ENCODE measurements at places on chromosomes 1 and 21. TPM values are rescaled to one million over a fixed set of nuclear protein-coding genes. Genes with fewer than 3 reads are reported as not detected.

DNA sequence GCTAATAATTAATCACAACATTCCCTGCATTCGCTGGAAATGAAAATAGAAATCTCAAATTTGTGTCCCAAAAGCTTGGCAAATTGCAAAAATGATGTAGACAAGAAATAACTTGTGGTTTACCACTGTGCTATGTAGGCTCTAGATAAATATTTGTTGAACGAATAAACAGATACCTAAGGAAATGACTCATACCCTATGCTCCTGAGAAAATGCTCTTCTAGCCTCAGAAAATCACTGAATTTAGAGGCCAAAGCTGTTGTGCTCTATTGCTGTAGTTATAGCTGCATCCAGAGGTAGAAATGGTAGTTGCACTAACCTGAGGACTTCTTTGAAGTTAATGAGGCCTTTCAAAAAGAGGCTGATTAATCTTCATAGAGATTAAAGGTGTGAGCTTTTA is 142.0 kb upstream of the ZNHIT6 start:
- no peaks in the 10 kb centered on the region for H3K4me1 ChIP-seq
- H3K27ac ChIP-seq: no peak overlapping the region
- H3K36me3 ChIP-seq: no peaks in the 10 kb centered on the region
- no peak for DNase-seq

DNA sequence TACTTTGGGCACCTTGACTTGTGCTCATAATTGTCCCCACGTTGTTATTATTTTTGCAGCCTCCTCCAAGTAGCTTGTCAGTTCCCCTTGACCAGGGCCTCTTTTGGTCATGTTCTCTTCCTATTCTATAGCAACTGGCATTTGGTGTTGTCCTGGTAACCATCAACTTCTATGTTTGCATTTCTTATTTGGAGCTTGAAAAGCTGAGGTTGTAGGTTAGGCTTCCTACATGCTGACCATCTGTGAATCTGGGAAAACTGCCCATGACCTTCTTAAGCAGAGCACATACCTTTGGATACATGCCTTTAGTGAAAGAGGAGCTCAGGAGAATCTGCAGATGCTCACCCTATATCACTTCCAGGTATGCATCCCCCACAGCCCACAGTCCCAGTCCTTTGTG is 160.8 kb downstream of the HHAT start:
- H3K27me3 ChIP-seq: no peaks in the 10 kb centered on the region
- no peaks in the 10 kb centered on the region for H3K36me3 ChIP-seq
- no peak overlapping the region for H3K27ac ChIP-seq
- no peak for DNase-seq
- H3K4me3 ChIP-seq: no peak overlapping the region
- H3K4me1 ChIP-seq: no peaks in the 10 kb centered on the region

GRCh38 chr1:21290546-21290944 is 282 bp upstream of the ECE1 start:
- H3K27me3 ChIP-seq: no peaks in the 10 kb centered on the region
- H3K27ac ChIP-seq: peak overlapping the region; percentile 86
- DNase-seq: no peak
- H3K4me3 ChIP-seq: peak overlapping the region; percentile 77

DNA sequence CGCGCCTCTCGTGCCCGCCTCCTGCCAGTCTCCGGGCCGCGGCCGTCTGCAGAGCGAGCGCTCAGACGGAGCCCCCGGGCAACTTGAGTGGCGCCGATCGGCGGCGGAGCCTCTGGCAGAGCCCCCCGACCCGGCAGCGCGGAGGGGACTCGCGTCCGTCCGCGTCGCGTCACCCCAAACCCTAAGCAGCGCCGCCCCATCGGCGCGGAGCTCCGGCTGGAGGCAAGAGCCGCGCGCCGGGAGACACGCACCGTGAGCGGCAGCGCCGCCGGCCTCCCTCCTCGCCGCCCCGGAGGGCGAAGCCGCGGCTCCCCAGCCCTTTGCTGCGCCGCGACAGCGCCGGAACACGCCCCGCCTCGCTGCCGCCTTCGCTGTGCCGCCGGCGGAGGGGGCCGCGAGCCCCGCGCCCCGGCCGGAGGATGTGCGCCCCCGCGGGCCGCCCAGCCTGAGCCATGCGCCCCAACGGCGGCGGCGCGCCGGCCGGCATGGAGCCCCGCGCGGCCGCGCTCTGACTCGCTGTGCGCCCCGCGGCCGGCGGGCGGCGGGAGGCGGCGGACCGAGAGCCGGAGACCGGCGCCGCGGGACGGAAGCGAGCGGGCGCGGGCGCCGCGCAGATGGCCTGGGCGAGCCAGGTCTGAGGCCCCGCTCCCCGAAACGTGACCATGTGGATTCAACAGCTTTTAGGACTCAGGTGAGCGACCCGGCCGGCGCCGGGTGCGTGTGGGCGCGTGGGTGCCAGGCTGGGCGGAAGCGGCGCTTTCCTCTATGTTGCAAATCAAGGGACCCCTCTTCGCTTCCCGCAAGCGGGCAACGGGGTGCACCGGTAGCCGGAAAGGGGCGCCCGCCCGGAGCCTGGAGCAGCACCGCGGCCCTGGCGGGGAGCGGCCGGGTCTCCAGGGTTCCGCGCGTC is 610 bp downstream of the AJAP1 start:
- H3K36me3 ChIP-seq: no peaks in the 10 kb centered on the region
- H3K4me1 ChIP-seq: no peaks in the 10 kb centered on the region
- no peak for DNase-seq
- H3K27ac ChIP-seq: peak overlapping the region; percentile 50

Gene UTS2
- total RNA-seq: not detected

DNA sequence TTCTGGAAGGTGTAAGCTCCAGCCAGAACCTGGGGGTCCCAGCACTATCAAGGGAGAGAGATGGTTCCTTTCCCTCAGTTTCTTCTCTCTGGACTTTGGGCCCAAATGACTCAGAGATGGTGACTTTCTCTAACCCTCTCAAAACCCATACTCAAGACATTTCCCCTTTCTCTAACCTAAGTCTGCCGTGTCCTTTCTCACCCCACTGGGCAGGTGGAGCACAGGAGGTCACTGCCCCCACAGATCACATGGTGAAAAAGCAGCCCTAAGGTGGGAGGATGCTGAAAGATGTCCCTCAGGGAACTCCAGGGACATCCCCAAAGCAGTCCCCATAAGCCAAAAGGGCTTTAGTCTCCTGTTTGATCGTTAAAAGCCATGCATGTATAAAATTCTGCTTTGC is 173.7 kb downstream of the HIVEP3 start:
- no peak overlapping the region for H3K27ac ChIP-seq
- no peaks in the 10 kb centered on the region for H3K27me3 ChIP-seq
- H3K4me1 ChIP-seq: no peaks in the 10 kb centered on the region

- H3K27ac ChIP-seq: no peak overlapping the region
- no peak overlapping the region for H3K4me3 ChIP-seq
Measured at GRCh38 chr1:230501242-230501641, 75.1 kb upstream of the PGBD5 start.

DNA sequence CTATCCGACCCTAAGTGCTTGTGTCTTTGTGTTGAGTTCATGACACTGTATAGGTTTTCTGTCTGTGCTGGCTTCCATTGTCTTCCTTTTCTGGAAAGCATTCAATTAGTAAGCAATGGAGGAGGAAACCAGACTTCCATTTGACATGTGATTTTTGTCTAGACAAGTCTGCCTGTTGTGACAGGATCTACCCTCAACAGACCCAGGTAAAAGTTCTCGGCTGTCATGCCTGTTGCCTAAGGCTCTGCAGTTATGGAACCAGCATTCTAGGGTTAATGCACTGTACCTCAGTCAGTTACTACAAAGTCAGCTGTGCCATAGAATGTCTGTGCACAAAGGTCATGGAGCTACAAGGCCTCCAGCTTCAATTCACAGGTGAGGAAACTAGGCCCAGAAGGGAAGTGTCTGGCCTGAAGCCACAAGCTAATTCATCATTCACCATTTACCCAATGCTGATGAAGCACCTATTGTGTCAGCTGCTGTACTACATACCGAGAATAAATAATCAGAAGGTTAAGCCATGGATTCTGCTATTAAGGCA is 72.3 kb downstream of the PLPP3 start:
- no peaks in the 10 kb centered on the region for H3K36me3 ChIP-seq
- H3K4me1 ChIP-seq: peaks cover 14% of the 10 kb centered on the region
- H3K4me3 ChIP-seq: no peak overlapping the region
- no peak for DNase-seq

- no peak for DNase-seq
- no peak overlapping the region for H3K27ac ChIP-seq
- no peaks in the 10 kb centered on the region for H3K4me1 ChIP-seq
- H3K36me3 ChIP-seq: no peaks in the 10 kb centered on the region
- H3K27me3 ChIP-seq: no peaks in the 10 kb centered on the region
Measured at GRCh38 chr1:239123260-239123659, 263.1 kb upstream of the CHRM3 start.

GRCh38 chr1:103561643-103562395 is 9.6 kb upstream of the AMY2B start:
- H3K27ac ChIP-seq: peak overlapping the region; percentile 2
- no peak overlapping the region for H3K4me3 ChIP-seq
- H3K4me1 ChIP-seq: peaks cover 5% of the 10 kb centered on the region
- no peaks in the 10 kb centered on the region for H3K27me3 ChIP-seq
- H3K36me3 ChIP-seq: no peaks in the 10 kb centered on the region

GRCh38 chr1:59595774-59596173 is 219.0 kb upstream of the HOOK1 start:
- peaks cover 3% of the 10 kb centered on the region for H3K4me1 ChIP-seq
- H3K27ac ChIP-seq: peak overlapping the region; percentile 15
- no peak for DNase-seq
- H3K27me3 ChIP-seq: no peaks in the 10 kb centered on the region

Gene PKNOX1
- 22.1 TPM for total RNA-seq

Gene ALDH4A1
- total RNA-seq: 10.6 TPM

DNA sequence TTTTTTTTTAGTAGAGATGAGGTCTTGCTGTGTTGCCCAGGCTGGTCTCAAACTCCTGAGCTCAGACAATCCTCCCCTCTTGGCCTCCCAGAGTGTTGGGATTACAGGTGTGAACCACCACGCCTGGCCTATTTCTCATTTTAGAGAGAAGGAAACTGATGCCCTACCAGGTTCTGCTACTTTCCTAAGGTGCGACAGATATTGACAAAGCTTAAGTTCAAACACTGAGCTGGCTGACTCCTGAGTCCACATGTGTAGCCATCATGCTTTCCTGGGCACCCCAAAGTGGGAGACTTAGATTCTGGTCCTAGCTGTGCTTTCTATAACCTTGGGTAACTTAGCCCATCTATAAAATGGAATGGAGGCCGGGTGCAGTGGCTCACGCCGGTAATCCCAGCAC is 5.1 kb upstream of the TMEM222 start:
- H3K4me1 ChIP-seq: peaks cover 5% of the 10 kb centered on the region
- no peaks in the 10 kb centered on the region for H3K27me3 ChIP-seq
- no peak overlapping the region for H3K4me3 ChIP-seq
- no peaks in the 10 kb centered on the region for H3K36me3 ChIP-seq

Gene GJB5
- not detected for total RNA-seq

Gene TNN
- 0.16 TPM for total RNA-seq
